NCI-H2107 (cell line): ENCODE measurements at places on chromosomes 7 and 10.
A peak's percentile ranks its signal among the peaks of the same experiment; 100 is the strongest.

- no peak for DNase-seq
Observed at GRCh38 chr7:102024005-102024768, 206.8 kb downstream of the CUX1 start.

DNA sequence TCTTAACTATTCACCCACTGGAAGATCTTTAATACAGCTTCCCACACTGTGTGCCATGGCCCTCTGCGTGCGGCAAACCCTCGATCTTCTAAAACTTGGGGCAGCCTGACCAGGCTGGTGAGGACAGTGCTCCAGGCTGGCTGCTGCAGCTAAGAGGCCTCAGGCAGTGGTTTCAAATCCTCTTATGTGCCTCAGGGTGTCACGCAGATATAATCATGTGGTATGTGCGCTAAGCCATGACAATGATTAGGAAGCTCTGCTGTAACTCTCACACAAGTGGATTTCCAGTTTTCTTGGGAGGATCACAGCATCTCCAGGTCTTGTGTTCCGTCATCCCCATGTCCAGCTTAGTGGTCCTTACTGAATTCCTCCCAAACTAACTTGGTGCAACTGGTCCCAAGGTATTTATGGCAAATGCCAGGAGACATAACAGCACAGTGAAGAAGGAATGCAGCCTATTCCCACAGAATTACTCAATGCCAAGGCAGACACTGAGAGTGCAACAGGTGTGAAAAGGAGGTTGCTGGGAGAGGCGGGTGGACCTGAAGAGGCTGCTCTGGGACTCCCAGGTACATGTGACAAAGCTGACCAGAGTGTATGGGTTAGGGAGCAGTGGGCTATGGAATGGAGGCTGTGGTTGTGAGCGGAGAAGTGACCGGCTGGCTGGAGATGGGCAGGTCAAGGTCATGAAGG, 2.3 kb downstream of the HPS1 start:
- no peak for DNase-seq

DNA sequence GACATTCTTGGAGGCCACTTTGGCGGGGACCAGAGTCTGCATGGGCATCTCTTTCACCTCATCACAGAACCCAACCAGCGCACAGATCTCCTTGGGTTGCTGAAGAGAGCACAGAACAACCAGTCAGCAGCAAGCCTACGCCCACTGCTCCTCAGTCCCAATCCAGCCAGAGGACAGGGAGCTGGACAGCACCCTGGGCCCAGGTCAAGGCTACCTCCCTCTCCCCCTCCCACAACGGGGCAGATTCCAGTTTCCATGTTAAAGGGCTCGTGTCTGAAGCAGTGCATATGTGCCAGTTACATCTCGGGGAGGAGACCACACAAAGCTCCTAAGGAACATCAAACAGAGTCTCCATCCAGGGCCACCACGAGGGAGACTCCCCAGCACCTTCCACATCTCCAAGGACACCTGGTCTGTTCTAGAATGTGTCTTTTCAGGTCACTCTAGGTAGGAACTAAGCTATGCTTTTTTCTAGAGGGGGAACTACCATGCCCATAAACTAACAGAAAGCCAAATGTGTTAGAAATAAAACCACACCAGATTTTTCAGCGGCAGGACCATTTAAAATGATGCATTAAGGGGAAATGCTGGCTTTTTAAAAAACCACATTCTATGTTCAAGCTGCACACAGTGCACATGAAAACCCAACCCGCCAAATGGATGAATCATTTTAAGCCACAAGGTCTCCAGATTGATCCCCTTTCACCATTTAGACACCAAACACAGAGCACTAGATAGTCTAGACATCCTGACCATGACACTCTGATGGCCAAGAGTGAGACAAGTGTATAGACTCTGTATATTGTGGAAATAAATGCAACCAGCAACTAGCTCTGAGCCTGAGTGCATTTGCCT, 28.9 kb downstream of the PSAP start:
- no peak for DNase-seq

- peak; percentile 52 for DNase-seq
Observed at GRCh38 chr7:4738711-4739527, 36.5 kb upstream of the AP5Z1 start.
